ENCODE measurements at places on chromosomes 11 and 22. TPM values are rescaled to one million over a fixed set of nuclear protein-coding genes. Genes with fewer than 3 reads are reported as not detected.
A peak's percentile ranks its signal among the peaks of the same experiment; 100 is the strongest.

DNA sequence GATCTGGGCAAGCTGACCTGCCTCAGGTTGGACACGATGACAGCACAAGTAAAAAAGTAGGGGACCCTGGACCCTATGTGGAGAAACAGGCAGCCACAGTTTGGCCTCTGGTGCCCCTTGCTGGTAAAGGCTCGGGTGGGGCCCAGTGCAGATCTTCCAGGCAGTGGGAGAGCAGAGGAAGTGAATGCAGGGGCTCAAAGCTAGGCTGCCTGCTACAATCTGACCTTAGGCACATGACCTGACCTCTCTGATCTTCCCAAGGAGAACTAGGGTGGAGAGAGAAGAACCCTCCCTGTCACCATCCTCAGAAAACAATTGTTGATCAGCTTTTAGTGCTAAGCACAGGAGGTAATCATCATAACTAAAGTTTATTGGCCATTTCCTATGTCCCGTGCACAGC is 76.5 kb downstream of the PDE2A start:
- DNase-seq = no peak
- no peaks in the 10 kb centered on the region for H3K27me3 ChIP-seq

DNA sequence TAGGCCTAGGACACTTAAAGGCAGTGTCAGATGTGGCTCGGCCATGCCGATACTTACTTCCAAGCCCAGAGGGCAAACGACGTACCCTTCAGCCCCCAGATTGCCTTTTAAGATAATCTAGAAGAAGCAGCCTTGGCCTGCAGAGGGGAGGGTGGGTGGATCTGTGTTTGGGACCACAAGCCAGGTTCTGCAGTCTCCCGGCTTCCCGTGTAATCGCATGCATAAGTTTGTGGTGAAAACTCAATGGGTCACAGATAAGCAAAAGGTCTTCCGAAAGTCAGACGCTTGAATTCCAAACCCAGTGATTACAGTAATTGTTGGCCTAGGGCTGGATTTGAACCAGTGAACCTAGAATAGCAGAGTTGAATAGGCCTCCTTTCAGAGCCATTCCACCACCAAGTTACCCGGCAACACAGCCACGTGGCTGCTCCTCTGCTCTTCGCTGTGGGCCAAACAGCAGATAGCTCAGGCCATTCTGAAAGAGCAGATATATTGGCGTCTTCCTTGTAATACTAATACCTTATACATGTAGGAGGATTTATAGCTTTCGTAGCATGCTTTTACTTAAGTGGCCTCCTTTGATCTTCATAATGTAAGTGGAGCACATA is 170.8 kb upstream of the CADM1 start:
- no peak overlapping the region for H3K27ac ChIP-seq
- H3K36me3 ChIP-seq = no peaks in the 10 kb centered on the region
- DNase-seq = no peak

DNA sequence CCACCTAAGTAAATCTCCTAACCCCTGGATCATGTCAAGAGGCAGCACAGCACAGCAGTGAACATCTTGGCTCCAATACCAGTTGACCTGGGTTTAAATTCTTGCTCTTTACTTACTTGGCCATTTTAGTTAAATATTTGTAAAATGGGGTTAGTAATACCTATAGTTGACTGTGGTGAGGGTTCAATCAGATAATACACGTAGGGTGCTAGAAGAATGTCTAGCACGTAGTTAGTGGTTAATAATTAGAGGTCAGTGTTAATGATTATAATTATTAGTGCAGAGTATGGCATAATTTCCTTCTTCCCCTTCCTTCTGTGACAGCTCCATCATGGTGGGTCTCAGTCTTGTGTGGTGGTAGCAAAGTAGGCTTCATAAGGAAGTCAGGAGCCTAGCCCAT is 520.8 kb downstream of the INSC start:
- no peaks in the 10 kb centered on the region for H3K27me3 ChIP-seq
- H3K4me1 ChIP-seq = no peaks in the 10 kb centered on the region
- H3K4me3 ChIP-seq = no peak overlapping the region
- H3K27ac ChIP-seq = no peak overlapping the region

The FAM168A gene
- total RNA-seq = 50.3 TPM

The MTFP1 gene
- 1.2 TPM for total RNA-seq

DNA sequence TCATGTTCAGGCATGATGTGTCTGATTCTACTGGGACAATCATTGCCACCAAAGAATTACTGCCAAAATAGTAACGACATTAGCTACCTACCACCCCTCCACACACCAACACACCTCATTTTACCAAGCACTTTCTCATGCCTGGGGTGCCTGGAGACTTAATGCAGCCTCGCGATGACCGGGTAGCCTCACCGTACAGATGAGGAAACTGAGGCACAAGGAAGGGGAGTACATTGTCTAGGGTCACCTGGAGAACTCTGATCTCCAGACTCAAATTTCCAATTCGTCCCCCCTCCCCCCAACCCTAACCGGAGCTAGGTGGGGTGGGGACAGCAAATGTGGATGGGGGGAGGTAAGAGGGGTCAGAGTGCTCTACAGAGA is 2.7 kb upstream of the RTN4RL2 start:
- no peak overlapping the region for H3K4me3 ChIP-seq
- DNase-seq = no peak
- no peaks in the 10 kb centered on the region for H3K4me1 ChIP-seq
- no peak overlapping the region for H3K27ac ChIP-seq

GRCh38 chr11:60919320-60919719 is 4.9 kb upstream of the TMEM132A start:
- no peak for DNase-seq
- H3K36me3 ChIP-seq = no peaks in the 10 kb centered on the region
- H3K27ac ChIP-seq = no peak overlapping the region
- H3K27me3 ChIP-seq = no peaks in the 10 kb centered on the region

DNA sequence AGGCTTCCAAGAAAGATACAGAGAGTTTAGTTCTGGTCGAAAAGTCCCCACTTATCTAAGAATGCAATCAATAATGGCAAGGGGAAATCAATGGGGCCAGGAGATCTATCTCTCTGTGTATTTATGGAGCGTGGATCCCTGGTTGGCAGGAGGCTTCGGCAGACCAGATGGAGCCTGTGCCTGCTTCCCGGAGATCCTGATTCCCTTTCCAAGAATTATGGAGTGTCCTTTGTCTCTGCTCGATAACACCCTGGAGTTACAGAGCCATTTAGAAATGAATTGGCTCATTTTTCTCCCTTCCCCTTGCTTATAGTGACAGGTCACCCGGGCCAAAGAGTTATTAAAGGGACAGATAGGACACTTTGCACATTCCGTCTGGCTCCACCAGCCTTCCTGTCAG is 92.4 kb downstream of the ISX start:
- no peak overlapping the region for H3K4me3 ChIP-seq
- H3K4me1 ChIP-seq = no peaks in the 10 kb centered on the region
- no peaks in the 10 kb centered on the region for H3K36me3 ChIP-seq
- H3K27me3 ChIP-seq = no peaks in the 10 kb centered on the region
- H3K27ac ChIP-seq = no peak overlapping the region
- no peak for DNase-seq

The TMEM45B gene
- 0.18 TPM for total RNA-seq

The CARD10 gene
- 4.6 TPM for total RNA-seq

- H3K36me3 ChIP-seq = no peaks in the 10 kb centered on the region
- no peak overlapping the region for H3K27ac ChIP-seq
- no peak for DNase-seq
- no peak overlapping the region for H3K4me3 ChIP-seq
- H3K27me3 ChIP-seq = no peaks in the 10 kb centered on the region
- H3K4me1 ChIP-seq = no peaks in the 10 kb centered on the region
Observed at GRCh38 chr11:104695065-104695463, 203.2 kb downstream of the CASP12 start.

- no peak overlapping the region for H3K4me3 ChIP-seq
- H3K27ac ChIP-seq = no peak overlapping the region
- no peaks in the 10 kb centered on the region for H3K27me3 ChIP-seq
- H3K36me3 ChIP-seq = no peaks in the 10 kb centered on the region
- no peak for DNase-seq
Observed at GRCh38 chr11:108302121-108302785, 79.4 kb downstream of the ATM start.

DNA sequence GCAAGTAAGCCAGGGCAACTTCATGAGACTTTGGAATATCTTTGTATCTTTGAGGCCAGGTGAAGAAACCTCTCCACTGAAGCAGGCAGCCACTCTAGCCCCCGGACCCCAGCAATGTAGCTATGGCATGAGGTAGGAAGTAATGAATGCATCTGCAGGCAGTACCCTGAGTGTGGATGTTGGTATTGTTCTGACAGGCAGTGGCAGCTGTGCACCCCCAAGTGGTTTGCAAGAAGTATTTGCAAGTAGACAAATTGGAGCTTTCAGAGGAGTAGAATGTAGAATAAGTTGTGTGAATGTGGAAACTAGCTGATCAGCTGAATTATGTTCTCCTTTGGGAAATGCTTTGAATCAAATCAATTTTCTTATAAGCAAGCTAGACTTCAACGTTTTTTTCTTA is 194.4 kb upstream of the PGR start:
- no peaks in the 10 kb centered on the region for H3K27me3 ChIP-seq
- no peak overlapping the region for H3K27ac ChIP-seq
- H3K4me3 ChIP-seq = no peak overlapping the region
- H3K36me3 ChIP-seq = no peaks in the 10 kb centered on the region
- H3K4me1 ChIP-seq = no peaks in the 10 kb centered on the region

The POU2AF1 gene
- total RNA-seq = not detected

DNA sequence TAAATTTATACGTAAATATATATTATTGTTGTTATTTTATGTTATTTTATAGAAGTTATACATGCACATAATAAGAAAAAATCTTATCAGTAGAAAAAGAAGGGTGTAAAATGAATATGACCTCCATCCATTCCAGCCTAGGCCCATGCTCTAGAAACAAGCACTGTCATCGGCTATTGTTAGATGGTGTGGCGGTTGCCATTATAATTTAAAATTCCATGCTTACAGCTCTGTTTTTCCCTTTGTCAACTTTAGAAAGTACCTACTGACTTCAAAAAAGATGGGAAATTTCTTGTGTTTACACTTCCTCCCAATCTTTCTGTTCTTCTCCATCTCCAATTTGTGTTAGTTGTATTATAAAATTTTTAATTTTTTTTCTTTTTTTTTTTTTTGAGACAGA is 61.9 kb upstream of the RDX start:
- H3K27ac ChIP-seq = no peak overlapping the region
- no peak overlapping the region for H3K4me3 ChIP-seq
- no peaks in the 10 kb centered on the region for H3K36me3 ChIP-seq
- H3K4me1 ChIP-seq = no peaks in the 10 kb centered on the region
- no peaks in the 10 kb centered on the region for H3K27me3 ChIP-seq

DNA sequence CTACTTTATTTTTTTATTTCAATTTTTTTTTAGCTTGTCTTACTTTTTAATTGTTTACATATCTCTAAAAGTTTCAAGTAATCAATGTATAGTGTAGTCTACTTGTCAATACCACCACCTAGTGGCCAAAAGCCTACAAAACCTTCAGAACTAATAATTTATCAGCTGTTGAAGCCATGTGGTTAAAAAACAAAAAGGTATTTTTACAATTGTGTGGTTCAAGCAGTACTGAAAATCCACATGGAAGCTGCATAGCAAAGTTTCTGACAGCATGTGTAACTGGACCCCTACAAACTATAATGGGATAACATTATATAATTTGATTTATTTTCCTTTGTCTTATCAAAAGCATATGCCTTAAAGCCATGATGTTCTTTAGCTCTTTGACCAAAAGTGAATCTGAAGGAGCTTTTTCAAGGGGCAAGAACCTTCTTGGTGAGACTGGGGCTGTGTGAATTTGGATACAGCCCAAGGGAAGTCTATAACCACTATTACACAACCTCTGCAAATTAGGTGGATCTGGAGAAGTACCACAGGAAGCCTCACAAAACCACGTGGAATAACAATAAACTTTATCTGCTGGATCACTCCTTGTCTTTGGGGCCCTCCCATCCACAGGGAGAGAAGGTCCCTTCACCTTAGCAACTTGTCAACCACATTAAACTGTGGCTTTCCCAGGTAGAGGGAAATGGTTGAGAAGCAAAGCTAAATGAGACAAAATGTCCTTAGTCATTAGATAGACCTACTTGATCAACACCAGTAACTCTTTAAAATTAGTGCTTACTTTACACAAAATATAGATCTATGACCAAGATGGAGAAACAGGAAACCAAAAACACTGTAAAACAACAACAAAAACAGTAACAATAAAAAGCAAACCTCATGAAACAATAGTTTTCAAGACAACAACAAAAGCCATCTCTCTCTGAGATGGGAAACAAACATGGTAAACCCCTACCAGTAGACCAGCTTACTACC is 9.9 kb downstream of the NARS2 start:
- peak overlapping the region; percentile 50 for H3K27ac ChIP-seq
- peak; percentile 61 for DNase-seq
- H3K27me3 ChIP-seq = no peaks in the 10 kb centered on the region
- no peak overlapping the region for H3K4me3 ChIP-seq
- no peaks in the 10 kb centered on the region for H3K36me3 ChIP-seq

DNA sequence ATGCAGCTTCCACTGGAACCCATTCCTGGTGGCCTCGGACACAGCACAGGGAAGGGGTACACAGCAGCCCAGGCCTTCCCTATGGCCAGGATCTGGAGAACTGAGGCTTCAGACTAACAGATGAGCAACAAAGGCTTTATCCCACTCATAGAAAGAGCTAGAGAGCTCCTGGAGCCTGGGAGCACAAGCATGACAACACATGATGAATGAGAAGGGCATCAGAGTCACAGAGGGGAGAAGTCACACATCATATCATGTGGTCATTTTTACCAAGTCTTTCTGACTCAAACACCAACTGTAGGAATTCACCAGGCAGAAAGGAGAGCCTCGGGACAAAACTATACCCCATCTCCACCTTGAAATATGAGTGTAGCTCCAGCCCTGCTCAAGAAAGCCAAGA is 43.2 kb downstream of the NRXN2 start:
- H3K27ac ChIP-seq = no peak overlapping the region
- no peak overlapping the region for H3K4me3 ChIP-seq
- H3K36me3 ChIP-seq = no peaks in the 10 kb centered on the region
- no peaks in the 10 kb centered on the region for H3K27me3 ChIP-seq

DNA sequence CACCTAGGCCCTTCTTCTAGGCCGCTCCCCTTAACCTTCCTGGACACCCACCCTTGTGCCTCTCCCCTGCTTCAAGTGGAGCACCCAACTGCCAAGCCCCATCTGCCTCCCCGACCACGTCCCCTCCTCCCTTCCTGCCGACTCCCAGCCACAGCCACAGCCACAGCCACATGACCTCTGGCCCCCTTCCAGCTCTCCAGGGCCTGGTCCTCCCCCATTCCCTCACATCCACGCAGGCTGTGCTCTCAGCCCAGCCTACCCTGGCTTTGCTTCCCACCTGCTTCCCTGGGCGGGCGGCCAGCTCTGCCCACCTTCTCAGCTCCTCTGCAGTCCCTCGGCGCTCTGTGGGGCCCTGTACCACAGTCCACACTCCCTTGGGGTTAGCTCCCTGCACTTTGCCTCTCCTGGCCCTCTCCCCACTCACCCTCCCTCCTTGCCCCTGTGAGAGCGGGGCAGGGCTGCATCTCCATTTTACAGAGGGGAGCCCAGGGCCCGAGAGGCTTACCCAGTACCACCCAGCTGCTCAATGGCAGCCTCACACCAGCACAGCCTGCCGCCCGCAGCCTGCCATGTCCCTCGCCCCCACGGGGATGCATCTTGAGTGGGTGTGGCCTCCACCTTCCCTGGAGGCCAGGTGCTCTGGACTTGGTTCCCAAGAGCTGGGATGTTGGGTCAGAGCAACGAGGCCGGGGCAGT is 20.3 kb downstream of the PARVG start:
- no peaks in the 10 kb centered on the region for H3K4me1 ChIP-seq
- H3K27me3 ChIP-seq = no peaks in the 10 kb centered on the region
- H3K36me3 ChIP-seq = no peaks in the 10 kb centered on the region
- H3K27ac ChIP-seq = no peak overlapping the region

The CHKA gene
- 21.8 TPM for total RNA-seq

GRCh38 chr22:43628250-43628649 is 183.9 kb downstream of the EFCAB6 start:
- H3K4me1 ChIP-seq = no peaks in the 10 kb centered on the region
- H3K4me3 ChIP-seq = no peak overlapping the region
- no peak for DNase-seq
- no peaks in the 10 kb centered on the region for H3K36me3 ChIP-seq
- H3K27me3 ChIP-seq = no peaks in the 10 kb centered on the region

Measured in uterus (tissue), 4 donors.